ENCODE measurements at places on chromosomes 6 and 20.

GRCh38 chr6:124683507-124683906 is 278.7 kb upstream of the RNF217 start:
- no peak for DNase-seq

- no peak for DNase-seq
These were observed 4.5 kb upstream of the COL9A3 start for GRCh38 chr20:62812181-62812906.

GRCh38 chr6:137938770-137939379 is 71.8 kb downstream of the TNFAIP3 start:
- no peak for DNase-seq

DNA sequence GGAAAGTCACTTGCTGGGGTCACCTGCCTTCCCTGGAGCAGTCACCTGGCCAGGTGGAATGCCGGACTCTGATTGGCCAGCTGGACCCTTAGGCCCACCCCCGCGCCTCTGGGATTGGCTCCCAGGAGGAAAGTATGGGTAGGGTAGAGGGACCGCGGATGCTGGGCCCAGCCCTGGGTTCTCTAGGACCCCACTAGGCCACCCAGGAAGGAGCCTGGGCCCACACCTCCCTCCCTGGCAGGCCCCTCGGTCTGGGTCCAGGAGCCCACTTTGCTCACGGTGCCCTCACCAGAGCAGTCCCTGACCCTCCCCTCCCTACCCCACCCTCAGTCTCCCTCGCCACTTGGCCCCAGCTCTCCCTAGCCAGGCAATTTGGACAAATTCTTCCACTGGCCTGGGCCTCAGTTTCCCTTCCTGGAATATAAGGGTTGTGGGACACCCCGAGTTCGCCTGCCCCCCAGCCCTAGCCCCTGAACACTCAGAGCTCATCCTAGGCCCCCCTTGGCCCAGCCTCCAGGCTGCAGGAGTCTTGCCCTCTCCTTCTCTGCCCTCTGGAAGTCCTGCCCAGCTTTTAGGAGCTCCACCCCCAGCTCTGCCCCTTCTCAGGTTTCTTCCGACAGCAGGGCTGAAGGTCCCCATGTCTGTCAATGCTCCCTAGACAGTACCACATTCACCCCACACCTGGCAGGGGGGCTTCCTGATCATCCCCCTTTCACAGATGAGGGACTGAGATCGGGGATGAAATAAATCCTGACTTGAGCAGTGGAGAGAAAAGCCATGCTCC is 299.6 kb downstream of the TAF4 start:
- no peak for DNase-seq

GRCh38 chr6:501891-502601 is 110.5 kb downstream of the IRF4 start:
- no peak for DNase-seq

DNA sequence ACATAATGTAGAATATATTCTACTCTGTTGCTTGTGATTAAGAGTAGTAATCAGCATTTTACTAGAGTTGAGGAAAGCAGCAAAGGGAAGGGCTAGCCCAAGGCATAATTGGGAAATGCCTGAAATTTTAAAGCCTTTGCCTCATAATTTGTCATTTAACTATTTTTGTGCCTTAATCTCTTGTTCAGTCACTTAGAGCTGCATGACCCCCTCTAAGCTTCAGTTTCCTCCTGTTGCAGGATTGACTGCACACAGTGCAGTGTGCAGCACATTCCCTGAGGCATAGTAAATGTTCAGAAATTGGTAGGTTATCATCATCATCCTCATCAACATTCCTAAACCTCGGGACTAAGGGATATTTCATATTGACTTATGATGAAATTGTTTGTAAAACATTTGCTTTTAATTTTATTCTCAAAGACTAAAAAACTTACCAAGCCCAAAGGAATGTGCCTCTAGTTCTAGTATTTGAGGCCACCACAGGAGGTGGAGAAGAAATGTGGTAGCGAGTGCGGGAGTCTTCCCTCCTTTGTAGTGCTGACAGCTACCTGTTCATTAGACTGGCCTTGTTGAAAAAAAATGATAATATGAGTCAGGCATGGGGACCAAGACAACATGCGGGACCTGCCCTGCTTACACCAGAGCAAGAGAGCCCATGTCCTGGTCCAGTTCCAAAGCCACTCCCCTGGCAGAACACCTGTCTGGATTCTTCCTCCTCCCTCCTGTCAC is 14.8 kb upstream of the TENT5A start:
- peak; percentile 50 for DNase-seq

DNA sequence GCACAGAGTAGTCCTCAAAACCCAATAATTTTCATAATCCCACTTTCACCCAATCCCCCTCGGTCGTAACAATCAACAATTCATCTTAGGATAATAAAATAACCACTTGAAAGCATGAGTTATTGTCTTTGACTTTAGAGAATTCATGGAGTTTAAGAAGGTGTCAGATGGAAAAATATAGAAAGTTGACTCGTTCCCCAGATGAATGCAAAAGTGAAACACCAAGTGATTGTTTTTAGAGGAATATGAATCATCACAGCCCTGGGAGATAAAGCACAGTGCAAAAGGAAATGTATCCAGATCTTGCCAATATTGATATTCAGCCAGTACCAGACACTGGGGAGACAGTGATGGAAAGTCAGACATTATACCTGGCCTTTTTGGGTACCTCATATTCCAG is 860.5 kb downstream of the DHX35 start:
- no peak for DNase-seq

- DNase-seq, result no peak
These were observed 4.3 kb downstream of the CCDC167 start for GRCh38 chr6:37495244-37495934.

- peak; percentile 52 for DNase-seq
These were observed 248.9 kb downstream of the TPBG start for GRCh38 chr6:82612475-82613039.

DNA sequence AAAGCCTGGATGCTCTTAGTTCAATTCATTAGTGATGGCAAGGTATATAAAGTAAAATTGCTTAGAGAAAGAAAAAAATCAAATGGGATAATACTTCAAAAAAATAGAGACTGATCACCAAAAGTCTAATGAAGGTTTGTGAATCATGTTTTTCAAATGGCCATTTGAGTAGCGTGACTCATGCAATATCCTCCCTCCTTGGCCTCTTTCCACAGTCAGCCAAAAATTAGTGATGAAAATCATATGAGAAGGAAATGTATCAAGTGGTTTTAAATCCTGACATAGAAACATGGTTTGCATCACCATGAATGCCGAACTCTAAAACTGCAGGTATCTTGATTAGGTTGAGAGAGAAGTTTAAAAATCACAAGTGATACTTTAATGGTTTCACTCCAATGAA is 1.2 kb upstream of the COL19A1 start:
- peak; percentile 39 for DNase-seq

- DNase-seq, result no peak
These were observed 223.0 kb upstream of the LRFN2 start for GRCh38 chr6:40810171-40810570.

Data from DMS53 (cell line).